ENCODE measurements at places on chromosomes 1 and 21.

GRCh38 chr1:245512980-245513578 is 358.3 kb downstream of the KIF26B start:
- no peak for DNase-seq

- no peak for DNase-seq
Observed at GRCh38 chr1:82423174-82423815, 622.6 kb downstream of the ADGRL2 start.

DNA sequence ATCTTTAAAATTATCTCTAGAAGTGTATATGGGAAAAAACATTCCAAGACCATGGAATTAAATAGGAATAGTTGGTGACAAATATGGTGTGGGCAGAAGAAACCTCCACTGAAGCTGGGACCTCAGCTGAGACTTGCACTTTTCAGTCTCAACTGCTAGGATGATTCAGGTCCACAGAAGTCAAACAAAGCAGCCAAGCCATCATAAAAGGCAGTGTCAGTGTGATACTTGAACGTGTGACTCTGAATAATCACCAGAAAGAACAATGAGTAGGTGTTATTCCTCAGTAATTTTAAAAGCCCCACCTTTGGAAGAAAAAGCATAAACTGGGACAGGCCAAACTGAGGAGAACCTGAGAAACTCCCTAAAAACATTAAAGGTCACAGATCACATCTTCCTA is 90.7 kb downstream of the ZNF281 start:
- DNase-seq = no peak

DNA sequence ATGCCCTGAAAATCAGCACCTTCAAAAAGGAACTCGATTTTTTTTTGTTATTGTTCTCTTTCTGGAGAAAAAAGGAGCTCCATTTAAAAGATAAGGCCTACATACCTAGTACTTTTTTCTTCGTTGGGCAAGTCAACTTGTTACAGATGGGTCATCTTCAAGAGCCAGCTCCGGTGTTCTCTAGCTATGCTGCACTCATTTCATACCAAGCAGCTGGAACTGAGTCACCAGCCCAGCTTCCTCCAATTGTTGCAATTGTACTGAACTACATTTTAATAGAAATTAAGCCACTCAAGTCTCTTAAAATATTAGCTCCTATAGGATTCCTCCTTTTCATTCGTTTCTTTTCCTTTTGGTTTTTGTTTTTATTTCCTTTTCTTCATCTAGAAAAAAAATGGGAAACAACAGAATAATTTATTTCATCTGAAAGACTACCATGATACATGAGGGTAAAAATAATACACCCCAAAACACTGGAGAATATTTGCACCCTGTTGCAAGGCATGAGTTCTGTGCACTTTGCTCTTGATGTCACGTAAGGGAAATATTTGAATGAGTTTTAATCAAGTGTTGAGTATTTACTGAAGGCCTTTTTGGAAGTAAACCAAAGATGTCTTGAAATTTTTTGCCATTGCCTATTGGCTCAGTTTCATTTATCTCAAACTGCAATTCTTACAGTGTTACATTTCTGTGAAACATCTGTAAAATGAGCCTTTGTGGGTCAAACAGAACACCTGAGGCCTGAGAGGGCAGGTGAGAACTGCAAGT is 60.5 kb downstream of the CLIC4 start:
- DNase-seq = no peak

- peak; percentile 12 for DNase-seq
Observed at GRCh38 chr1:205538235-205538840, 33.9 kb downstream of the CDK18 start.

- peak; percentile 80 for DNase-seq
Observed at GRCh38 chr1:59596432-59596831, 218.3 kb upstream of the HOOK1 start.

DNA sequence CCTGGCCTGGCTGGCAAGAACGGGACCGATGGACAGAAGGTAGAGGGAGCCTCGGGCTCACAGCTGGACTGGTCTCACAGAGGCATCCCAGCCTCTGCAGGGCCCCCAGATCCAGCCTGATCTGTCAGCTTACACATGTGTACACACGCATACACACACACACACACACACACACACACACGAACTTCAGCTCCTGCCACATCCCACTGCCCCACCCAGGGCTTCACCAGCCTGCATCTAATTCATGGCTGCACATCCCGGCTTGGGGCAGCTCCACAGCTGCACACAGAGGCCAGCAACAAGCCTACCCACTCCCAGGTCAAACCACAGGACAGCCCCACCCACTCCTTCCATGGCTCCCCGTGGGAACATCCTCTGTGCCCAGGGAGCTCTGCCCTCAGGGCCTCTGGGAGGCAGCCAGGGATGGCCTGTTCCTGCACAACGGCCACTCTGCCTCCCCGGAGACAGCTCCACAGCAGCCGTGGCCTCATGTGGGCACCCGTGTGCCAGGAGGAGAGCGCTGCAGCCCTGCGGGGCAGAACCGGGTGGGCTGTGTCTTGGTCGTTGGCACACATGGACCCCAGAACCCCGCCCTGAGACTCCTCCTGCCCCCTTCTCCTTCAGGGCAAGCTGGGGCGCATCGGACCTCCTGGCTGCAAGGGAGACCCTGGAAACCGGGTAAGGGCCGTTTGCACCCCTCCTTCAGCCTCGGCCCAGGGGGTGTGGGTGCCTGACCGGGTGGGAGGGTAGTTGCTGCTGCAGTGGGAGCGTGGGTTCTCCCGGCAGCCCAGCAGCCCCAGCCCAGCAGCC is 19.1 kb downstream of the COL6A2 start:
- peak; percentile 71 for DNase-seq

- DNase-seq = peak; percentile 79
Observed at GRCh38 chr1:91282695-91283420, 121.8 kb downstream of the HFM1 start.

- DNase-seq = no peak
Observed at GRCh38 chr1:94937820-94938219, 10.9 kb upstream of the CNN3 start.

DNA sequence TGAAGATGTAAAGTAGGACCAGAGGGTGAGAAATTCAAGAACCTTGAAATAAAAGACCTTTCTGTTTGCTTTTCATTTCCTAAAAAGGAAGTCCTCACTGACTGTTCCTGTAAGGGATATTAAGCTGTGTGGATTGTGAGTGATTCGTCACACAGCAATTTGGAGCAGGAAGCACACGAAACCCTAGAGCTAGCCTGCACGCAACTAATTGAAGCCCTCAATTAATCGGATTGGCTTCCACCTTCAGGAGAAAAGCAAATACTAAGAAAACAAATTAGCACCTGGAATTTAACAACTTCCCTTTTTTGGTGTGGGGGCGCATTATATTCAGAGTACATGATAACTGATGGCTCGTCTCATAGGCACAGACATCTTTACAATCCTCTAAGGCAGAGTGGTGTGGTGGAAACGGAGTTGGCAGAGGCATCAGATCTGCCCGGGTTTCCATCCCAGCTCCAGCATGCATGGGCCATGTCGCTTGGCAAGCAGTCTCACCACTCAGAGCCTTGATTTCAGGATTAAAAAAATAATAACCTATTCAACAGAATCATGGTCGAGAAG is 95.2 kb downstream of the KCNJ15 start:
- DNase-seq = no peak

DNA sequence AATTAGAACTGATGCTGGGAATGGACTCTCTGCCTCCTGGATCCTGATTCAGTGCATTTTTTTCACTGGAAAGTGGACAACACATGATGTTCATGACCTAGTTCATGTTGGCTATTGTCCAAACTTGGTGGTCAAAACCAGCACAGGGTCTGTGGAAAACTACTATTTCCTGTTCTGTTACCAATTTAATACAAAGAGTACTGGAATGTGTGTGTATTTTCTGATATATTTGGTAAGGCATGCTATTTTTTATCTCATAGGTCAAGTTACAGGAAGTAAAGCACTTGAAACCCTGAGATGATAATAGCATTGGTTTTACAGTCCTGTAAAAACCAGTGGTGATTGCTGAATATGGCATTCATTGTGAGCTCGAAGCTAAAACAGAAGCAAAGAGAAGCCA is 89.9 kb downstream of the SGIP1 start:
- no peak for DNase-seq

- no peak for DNase-seq
Observed at GRCh38 chr1:152118915-152119314, 3.7 kb upstream of the TCHH start.

DNA sequence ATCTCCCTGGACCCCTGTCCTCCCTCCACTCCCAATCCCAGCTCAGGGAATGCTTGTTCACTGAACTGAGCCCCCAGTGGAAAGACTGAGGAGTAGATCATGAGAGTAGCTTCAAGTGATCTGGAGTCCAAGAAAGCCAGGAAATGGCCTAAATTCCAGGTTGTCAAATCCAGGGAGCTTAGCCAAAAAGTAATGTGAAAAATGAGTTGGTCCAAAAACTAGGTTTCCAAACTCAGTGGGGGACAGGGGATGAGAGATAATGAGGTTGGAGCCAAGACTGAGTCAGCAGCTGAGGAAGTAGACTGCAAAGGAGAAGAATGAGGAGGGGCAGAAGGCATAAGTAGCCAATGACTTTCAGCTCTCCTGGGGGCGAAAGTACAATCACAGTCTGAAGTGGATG is 284.1 kb upstream of the BEND5 start:
- no peak for DNase-seq

DNA sequence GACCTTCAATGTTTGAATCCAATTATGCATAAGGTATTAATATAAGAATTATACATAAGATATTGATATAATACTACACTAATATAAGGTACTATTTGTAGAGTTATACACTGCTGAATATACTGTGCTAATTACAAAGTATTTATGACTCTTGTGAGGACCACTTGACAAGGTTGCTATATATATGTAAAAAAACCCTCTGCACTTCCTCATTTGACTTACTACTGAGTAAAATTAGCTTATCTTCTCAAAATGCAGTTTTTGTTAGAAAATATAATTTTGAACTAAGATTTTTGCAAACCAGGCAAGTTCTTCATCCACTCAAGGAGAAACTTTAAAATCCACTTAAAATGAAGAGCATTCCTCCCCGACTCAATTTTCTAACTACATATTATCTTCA is 8.5 kb downstream of the SIKE1 start:
- no peak for DNase-seq

- no peak for DNase-seq
Observed at GRCh38 chr1:67489643-67490042, 59.4 kb upstream of the SERBP1 start.

- DNase-seq = no peak
Observed at GRCh38 chr1:197092491-197093023, 25.5 kb upstream of the F13B start.

- DNase-seq = no peak
Observed at GRCh38 chr1:76581712-76582111, 285.6 kb upstream of the ST6GALNAC5 start.

DNA sequence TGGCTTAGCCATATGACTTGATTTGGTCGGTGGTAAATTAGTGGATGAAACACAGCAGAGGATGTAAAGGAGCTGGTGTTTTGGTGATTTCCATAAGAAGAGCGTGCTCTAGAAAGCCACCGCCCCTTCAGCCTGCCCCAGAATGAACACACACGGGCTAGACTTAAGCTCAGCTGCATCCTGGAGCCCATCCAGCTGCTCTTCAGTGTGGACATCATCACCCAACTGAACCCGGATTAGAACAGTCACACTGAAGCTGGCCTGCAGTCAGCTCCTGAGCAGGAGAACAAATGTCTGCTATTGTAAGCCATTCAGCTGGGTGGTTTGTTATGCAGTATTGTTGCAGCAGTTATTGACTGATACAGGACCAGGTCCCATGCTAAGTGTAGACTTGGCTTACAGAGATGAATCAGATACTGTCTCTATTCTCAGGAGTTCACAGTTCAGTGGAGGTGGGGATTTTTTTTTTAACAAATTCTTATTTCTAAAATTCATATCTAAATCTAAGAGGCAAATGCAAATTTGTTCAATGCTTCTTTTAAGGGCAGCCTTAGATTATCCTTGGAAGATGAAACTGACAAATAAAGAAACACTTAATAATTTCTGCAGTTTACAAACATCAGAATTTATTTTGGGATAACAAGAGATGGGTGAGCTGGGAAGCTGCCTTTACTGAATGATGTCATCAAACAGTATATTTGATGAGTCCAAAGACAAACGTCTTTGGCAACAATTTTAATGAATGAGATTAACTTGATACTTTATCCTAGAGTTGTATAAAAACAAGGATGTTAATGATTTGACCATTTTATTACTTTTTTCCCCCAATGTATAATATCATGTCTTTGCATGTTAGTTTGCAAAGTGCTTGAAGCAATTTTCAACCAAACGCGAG is 251.2 kb downstream of the TRABD2B start:
- peak; percentile 17 for DNase-seq
